ENCODE measurements at places on chromosomes 3 and 15.
A peak's percentile ranks its signal among the peaks of the same experiment; 100 is the strongest.

- no peak for DNase-seq
Measured at GRCh38 chr15:94253742-94254141, 22.4 kb downstream of the MCTP2 start.

DNA sequence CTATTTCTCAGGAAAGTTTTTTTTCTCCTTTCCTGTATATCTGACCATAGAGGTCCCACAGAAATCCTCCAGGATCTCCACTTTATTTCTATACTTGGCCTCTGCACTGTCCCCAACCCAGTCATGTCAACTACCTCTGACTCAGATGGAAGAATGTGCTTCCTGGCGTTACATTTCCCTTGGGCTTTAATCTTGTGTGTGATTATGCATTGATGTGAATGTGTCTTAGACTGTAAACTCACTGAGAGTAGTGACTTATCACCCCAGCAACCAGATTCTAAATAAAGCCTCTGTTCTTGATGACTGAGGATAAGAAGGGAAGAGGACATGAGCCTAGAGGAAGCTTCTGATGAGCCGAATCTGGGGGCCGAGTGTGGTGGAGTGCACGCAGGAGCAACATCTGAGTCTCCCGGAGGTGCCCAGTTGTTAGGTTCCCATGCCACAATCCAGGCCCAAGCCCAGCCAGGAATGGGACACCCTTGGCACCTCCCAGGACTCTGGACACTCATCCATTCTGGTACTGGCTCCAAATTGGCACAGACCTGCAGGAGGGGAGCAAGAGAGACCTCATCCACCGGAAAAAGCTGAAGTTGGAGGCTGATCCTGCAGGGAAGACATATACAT lies 32.1 kb upstream of the HEG1 start:
- peak; percentile 91 for DNase-seq

DNA sequence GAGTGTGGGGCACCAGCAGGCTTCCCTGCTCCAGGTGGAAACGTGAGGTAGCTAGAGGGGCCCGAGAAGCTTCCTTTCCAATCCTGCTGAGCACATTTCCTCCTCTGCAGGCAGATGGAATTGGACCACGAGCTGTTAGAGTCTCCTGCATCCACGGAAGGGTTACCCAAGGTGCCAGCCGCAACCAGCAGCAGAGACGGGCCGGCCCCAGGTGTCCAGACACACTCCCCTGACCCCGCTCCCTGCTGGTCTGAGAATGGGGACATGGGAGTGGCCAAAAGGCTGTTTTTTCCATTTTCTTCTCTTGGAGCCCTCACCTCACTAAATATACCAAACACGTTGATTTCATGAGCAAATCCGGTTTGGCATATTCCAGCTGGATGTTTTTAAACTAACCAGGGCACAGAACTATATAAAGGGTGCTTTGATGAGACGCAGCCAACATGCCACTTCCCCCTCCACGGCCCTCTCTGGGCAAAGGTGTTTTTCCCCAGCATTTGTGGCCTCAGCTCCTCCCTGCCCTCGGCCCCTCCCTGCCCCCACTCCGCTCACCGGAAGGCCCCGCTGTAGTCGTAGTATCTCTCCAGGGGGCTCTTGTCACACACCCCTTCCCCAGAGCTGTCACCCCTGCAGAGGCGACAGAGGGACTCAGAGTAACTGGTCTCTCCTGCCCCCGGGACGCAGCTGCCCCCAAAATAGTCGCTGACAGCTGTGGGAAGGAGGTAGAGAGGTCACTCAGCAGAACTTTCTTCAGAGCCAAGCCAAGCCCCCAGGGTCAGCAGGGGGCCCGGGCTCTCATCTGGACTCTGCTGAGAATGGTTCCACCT lies 7.0 kb downstream of the MELTF start:
- no peak for DNase-seq

DNA sequence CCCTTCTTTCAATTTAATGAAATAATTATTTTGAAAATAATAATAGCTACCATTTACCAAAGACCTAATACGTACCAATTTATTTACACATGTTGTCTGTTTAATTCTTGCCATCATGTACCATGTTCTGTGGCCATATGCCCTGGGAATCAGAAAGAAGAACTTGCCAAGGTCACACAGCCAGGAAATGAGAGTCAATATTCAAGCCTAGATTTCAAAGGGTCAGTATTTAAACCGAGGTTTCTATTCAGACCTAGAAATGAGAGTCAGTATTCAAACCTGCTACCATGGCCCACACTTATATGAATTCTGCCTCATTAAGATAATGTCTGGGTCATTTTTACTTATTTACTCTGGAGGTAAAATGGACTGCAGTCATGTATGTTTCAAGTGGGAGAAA lies 103.6 kb upstream of the TBL1XR1 start:
- no peak for DNase-seq

GRCh38 chr3:64560791-64561190 lies 127.0 kb downstream of the ADAMTS9 start:
- no peak for DNase-seq

GRCh38 chr3:181174676-181175233 lies 185.2 kb upstream of the DNAJC19 start:
- DNase-seq: no peak

GRCh38 chr3:134337511-134338200 lies 36.6 kb downstream of the AMOTL2 start:
- no peak for DNase-seq

DNA sequence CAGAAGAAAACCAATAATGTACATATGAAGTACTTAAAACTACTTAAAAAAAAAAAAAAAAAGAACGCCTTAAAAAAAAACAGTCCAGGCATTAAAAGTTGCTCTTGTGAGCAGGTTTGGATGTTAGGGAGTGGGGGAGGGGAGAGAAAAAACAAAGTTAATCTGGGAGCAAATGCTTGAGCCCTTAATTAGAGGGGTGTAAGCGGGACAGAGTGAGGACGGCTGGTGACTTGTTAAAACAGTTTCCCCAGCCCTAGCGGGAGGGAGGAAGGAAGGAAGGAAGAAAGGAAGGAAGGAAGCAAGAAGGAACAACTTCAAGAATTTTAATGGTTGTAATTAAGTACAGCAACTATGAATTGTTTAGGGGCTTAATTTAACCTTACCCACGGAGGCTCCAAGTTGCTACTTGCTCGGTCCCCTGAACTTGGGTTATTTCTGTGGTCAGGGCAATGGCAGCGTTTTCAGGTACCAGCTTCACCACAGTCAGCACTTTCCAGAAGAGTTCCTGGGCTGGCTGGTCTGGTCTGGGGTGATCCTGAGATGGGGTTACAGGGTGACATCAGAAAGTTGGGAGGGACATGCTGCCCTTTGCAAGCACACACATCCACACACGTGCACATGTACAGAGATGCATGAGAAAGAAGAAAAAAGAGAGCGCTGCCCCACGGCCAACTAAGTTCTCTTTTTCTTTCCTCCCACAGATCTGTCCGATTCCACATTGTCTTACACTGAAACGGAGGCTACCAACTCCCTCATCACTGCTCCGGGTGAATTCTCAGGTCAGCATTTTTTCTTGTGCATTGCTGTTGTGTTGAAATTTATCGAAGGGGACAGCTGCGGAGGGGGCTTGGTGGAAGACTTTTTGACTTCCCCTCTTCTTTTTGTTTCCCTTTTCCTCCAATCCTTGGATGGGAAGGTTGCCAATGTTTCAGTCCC lies 14.0 kb downstream of the SMAD6 start:
- DNase-seq: no peak

DNA sequence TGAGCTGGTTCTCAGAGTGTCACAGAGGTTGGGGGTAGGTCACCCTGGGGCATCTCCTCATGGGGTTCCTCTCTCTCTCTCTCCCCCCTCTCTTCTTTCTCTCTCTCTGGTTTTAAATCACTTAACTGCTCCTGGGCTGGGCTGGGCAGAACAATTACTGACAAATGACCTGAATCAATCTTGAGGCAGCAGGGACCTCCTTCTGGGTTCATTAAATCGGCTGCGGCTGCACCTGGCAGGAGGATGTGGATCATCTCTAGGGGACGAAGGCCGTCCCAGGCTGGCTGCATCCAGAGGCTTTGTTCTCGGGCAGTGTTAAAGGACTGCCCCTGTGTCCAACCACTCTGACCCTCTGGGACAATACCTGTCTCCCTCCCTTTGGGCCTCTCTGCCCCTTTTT lies 143.1 kb downstream of the TLE3 start:
- no peak for DNase-seq

DNA sequence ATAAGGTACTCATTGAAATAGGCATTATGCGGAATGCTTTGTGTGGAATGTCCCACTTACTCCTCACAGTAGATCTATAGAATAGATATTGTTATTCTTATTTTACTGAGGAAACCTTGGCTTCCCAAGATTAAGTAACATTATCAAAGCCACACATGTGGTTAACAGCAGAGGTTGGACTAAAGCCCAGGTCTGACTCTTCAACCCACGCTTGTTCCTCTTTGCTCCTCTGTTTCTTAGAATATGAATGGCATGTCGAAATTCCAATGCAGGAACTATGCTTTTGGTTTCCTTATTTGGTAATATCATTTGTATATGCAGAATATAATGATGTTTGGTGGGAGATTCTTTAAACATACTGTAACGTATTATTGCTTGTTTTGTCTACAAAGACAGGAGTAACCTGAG lies 818.8 kb upstream of the LMCD1 start:
- peak; percentile 98 for DNase-seq

GRCh38 chr3:133364704-133365103 lies 35.2 kb upstream of the BFSP2 start:
- no peak for DNase-seq

Measured in fibroblast of skin of right biceps (primary cell).